ENCODE measurements at places on chromosomes 7 and 10.

- no peak for DNase-seq
Observed at GRCh38 chr7:26309089-26309488, 17.4 kb downstream of the SNX10 start.

DNA sequence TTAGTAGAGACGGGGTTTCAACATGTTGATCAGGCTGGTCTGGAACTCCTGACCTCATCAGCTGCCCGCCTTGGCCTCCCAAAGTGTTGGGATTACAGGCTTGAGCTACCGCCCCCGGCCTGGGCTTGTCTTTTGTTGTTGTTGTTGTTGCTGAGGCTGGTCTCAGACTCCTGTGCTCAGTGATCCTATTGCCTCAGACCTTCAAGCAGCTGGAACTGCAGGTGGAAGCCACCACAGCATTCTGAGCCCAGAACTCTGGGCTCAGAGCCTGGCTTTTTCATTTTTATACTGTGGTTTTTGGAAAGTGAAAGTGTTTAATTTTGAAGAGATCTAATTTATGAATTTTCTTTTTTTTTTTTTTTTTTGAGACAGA, 16.2 kb upstream of the DNAJB6 start:
- no peak for DNase-seq

DNA sequence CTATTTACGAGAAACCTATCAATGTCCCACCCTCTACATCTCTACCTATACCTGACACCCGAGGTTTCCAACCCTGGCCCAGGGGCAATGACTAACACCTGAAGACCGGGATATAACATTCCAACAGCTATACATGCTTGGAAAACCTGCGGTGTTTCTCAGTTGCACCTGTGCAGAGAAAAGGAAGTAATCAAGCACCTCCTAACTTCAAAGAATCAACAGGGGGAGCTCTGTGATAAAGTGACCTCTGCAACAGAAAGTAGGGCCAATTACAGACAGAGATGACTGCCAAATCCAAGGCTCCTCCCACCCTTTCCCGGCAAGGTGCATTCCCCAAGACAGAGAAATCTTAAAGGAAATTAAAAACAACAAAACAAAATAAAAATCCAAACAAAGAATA, 41.3 kb downstream of the CCDC6 start:
- no peak for DNase-seq

DNA sequence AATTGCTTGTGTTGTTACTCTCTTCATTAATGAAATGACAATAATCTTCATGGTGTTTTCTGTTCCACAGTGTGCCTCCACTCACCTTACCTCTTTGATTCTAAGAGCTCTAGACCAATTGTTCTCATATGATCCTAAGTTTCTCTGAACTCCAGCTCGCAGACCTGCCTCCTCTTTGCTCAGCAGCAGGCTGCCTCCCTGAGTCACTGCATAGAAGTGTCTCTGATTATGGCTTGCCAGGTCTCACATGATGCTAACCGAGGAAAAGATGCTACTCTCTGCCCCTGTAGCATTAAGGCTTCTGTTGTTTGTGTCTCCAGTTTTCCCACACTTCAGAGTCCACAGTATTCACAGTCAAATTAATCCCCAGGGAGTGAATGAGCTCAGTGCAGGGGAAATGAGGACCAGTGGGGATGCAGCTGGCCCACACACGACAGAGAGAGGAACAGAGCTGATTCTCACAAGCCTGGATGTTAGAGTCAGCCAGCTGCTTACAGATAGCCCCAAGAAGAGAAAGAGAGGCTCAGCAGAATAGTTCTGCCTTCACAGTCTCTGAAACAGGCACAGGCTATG, 145.9 kb upstream of the EGR2 start:
- DNase-seq: no peak

DNA sequence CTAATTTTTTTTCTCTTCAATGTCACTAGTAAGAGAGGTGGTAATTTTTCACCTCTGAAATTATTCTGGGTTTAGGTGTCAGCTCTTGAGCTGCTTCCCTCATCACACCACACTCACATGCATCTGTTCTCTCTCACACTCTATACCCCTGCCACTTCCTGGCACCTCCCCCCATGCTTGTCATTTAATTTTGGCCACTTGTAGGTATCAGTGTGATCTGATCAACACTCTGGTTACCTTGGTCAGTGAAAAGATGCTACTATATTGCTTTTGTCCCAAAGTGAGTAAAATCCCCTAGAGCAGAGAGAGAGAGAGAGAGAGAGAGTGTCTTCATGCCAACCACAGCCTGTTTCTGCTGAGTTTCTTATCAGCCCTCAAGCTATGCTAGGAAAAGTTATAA, 42.5 kb downstream of the STK17A start:
- no peak for DNase-seq

DNA sequence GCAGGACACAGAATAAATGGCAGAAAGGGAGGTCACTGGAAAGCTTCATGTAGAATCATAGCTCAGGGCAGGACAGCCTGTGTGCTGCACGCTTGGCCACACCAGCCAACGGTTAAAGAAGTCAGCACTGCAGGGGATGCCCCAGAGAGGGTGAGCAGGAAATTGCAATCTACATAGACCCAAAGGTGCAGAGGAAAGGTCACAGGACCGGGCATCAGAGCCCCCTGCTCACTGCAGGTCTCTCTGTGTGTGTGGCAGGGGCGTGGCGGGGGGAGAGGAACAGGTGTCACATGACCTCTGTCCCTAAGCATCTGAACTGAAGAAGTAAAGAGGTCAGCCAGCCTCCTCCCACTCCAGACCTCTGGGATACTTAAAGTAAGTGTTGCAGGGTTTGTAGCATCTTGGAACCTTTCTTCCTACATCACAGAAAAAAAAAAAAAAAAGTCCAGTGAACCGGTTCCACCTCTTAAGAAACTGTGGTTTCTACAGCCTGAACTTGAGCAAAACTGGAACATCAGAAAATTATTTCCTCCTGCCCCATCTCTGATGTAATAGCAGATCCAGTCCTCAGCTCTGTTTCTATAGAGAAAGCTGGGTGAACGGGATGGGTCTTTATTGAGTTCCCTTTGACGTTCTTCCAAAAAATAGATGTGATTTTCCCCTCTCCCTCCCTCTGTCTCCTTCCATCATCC, 64.3 kb downstream of the RGS10 start:
- DNase-seq: no peak

GRCh38 chr7:36490419-36490830, 100.8 kb downstream of the ANLN start:
- DNase-seq: no peak

Data from HS-5 (cell line).